ENCODE measurements at places on chromosomes 1 and 21.
A peak's percentile ranks its signal among the peaks of the same experiment; 100 is the strongest.

- DNase-seq, result peak; percentile 47
These were observed 759 bp downstream of the AHCTF1 start for GRCh38 chr1:246930830-246931548.

GRCh38 chr1:53182111-53182593 is 14.5 kb upstream of the CPT2 start:
- DNase-seq, result peak; percentile 63

DNA sequence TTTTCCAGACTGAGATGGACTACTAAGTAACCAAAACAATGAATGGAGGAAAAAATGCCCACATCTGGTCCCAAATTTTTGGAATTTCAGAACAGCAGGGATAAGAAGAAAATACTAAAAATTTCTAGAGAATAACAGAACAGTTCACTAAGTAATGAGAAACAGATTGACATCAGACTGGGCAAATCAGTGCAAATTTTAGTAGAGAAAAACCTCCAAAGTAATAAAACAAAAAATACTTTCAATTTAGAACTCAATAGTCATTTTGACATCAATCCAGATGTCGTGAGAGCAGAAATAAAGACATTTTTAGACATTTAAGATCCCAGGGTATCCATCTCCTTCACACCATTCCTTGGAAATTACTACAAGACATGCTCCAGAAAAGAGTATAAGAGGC is 39.3 kb downstream of the CRP start:
- DNase-seq, result no peak

DNA sequence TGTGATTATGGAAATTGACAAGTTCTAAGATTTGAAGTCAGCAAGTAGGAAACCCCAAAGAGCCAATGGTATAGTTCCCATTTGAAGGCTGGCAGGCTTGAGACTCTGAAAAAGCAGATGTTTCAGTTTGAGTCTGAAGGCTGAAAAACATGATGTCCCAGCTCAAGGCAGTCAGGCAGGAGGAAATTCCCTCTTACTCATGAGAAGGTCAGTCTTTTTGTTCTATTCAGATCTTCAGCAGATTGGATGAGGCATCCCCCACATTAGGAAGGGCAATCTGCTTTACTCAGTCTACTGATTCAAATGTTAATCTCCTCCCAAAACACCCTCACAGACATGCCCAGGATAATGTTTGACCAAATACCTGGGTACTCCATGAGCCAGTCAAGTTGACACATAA is 372.5 kb upstream of the ST6GALNAC5 start:
- peak; percentile 60 for DNase-seq

DNA sequence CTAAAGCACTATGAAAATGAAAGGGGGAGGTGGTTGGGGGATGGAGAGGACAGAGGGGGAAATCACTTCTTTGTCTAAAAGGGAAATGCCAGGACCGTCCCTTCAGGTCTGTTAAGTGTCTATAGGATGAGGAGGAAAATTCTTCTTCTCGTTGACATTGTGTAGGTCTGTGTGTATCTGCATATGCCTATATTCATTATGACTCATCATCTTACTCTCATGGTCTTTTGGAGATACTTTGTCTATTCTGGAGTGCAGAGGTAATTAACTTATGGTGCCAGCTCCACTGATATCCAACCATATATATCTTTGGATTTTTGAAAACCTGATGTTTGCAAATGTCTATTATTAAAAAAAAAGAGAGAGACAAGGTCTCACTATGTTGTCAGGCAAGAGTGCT is 143.7 kb downstream of the PBX1 start:
- DNase-seq, result no peak

- DNase-seq, result no peak
These were observed 120.9 kb upstream of the IPO9 start for GRCh38 chr1:201708085-201708512.

DNA sequence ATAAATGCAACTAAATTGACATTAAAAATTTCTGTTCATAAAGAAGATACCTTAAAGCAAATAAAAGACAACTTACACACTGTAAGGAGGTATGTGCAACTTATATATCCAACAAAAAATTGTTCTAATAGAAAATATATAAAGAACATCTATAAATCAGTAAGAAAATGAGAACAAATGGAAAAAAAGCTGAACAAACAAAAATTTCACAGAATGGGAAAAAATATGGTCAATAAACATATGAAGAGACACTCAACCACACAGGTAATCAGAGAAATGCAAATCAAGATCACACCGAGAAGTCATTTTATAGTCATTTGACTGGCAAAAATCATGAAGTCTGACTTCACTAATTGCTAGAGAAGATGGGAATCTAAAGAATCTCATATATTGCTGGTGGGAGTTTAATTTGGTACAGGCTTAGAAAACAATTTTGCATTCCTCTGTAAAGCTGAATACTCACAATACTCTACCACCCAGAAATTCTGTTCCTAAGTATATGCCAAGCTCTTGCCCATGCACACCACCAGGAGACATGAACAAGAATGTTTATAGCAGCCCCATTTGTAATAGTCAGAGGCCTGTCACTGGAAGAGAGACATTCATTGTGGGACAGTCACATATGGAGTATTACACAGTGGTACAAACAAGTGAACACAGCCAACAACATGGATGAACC is 22.0 kb upstream of the THEM5 start:
- no peak for DNase-seq

- DNase-seq, result no peak
These were observed 847 bp downstream of the SELENON start for GRCh38 chr1:25800703-25801377.

Measured in foreskin keratinocyte (primary cell).